A549 treated with DMSO at 1 μM for 4 hours (cell line): ENCODE measurements at places on chromosomes 7 and 10. TPM values are rescaled to one million over a fixed set of nuclear protein-coding genes. Genes with fewer than 3 reads are reported as not detected.

Gene GIMAP7
- not detected in 5 replicates for total RNA-seq

Gene MPLKIP
- total RNA-seq: 26.9 to 43.3 TPM (median 39.1 TPM) in 5 replicates

Gene HSPA12A
- total RNA-seq: 10.9 to 15.2 TPM (median 14.5 TPM) in 5 replicates

Gene FAM25C
- total RNA-seq: 0.99 to 2.1 TPM (median 2.0 TPM) in 5 replicates

Gene MTURN
- 3.2 to 5.7 TPM (median 4.8 TPM) in 5 replicates for total RNA-seq

Gene ZNF804B
- not detected in 5 replicates for total RNA-seq

Gene ATRNL1
- total RNA-seq: 0.16 to 0.45 TPM (median 0.25 TPM) in 5 replicates

Gene TMEM60
- total RNA-seq: 21.9 to 27.3 TPM (median 25.3 TPM) in 5 replicates

Gene ITPRID1
- total RNA-seq: not detected in 5 replicates

Gene HOXA3
- total RNA-seq: 7.1 to 12.9 TPM (median 7.6 TPM) in 5 replicates

Gene MMRN2
- 0.91 to 1.5 TPM (median 1.1 TPM) in 5 replicates for total RNA-seq

Gene HPS1
- 28.2 to 35.6 TPM (median 34.6 TPM) in 5 replicates for total RNA-seq

Gene NUTM2E
- 0.36 to 0.43 TPM (median 0.40 TPM) in 5 replicates for total RNA-seq

Gene CHAT
- not detected in 5 replicates for total RNA-seq

Gene FANK1
- 2.9 to 5.7 TPM (median 4.2 TPM) in 5 replicates for total RNA-seq

Gene TET1
- 0.30 to 0.64 TPM (median 0.57 TPM) in 5 replicates for total RNA-seq

Gene LAMB1
- total RNA-seq: 126 to 145 TPM (median 142 TPM) in 5 replicates

Gene PRXL2A
- 45.6 to 48.1 TPM (median 46.3 TPM) in 5 replicates for total RNA-seq

Gene TFPI2
- total RNA-seq: 265 to 336 TPM (median 271 TPM) in 5 replicates

Gene PRPS1L1
- total RNA-seq: not detected in 5 replicates

Gene BMPR1A
- 24.1 to 29.5 TPM (median 28.8 TPM) in 5 replicates for total RNA-seq

Gene GNG11
- total RNA-seq: 33.1 to 38.6 TPM (median 33.9 TPM) in 5 replicates
